Activated T-cell treated with anti-CD3 and anti-CD28 coated beads, Interleukin-2, amount 50 U/mL, for 48 hours (primary cell): ENCODE measurements at places on chromosomes 7 and 10.

GRCh38 chr10:77043420-77043763 is 594.2 kb downstream of the KCNMA1 start:
- DNase-seq = no peak

- no peak for DNase-seq
Observed at GRCh38 chr10:13871011-13871410, 284.2 kb downstream of the PRPF18 start.

- no peak for DNase-seq
Observed at GRCh38 chr10:60739558-60739957, 38.7 kb upstream of the CDK1 start.

GRCh38 chr10:4082861-4083260 is 297.9 kb upstream of the KLF6 start:
- DNase-seq = no peak

DNA sequence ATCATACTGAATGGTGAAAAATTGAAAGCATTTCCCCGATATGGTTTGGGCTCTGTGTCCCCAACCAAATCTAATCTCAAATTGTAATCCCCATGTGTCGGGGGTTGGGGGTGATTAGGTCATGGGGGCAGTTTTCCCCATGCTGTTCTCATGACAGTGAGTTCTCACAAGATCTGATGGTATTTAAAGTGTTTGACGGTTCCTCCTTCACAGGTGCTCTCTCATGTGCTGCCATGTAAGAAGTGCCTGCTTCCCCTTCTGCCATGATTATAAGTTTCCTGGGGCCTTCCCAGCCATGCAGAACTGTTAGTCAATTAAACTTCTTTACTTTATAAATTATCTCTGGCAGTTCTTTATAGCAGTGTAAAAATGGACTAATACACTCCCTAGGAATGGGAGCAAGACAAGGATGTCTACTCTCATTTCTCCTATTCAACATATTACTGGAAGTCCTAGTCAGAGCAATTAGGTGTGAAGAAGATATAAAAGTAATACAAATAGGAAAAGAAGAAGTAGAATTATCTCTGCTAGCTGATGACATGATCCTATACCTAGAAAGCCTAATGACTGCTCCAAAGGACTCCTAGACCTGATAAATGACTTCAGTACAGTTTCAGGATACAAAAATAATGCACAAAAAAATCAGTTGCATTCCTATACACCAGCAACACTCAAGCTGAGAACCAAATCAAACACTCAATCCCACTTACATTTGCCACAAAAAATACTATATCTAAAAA is 260.6 kb downstream of the RNLS start:
- DNase-seq = no peak
